PC-3 (cell line): ENCODE measurements at places on chromosomes 7 and 10.
A peak's percentile ranks its signal among the peaks of the same experiment; 100 is the strongest.

- DNase-seq: peak; percentile 8
Measured at GRCh38 chr10:107701943-107702342, 537.4 kb upstream of the SORCS1 start.

GRCh38 chr10:1289591-1289990 lies 233.4 kb downstream of the WDR37 start:
- no peak for DNase-seq

- no peak for DNase-seq
Measured at GRCh38 chr10:31296754-31297153, 22.3 kb upstream of the ZEB1 start.

- DNase-seq: no peak
Measured at GRCh38 chr7:54881816-54882520, 123.0 kb upstream of the SEC61G start.

GRCh38 chr10:110413903-110414547 lies 83.7 kb upstream of the DUSP5 start:
- no peak for DNase-seq

DNA sequence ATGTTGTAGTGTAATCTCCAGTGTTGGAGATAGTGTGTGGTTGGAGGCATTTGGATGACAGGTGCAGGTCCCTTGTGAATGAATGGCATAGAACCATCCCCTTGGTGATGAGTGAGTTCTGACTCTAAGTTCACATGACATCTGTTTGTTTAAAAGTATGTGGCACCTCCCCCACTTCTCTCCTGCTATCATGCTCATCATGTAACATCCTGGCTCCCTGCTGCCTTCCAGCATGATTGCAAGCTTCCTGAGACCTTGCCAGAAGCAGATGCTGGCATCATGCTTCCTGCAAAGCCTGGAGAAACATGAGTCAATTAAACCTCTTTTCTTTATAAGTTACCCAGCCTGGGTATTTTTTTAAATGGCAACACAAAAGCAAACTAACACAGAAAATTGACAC lies 499.0 kb upstream of the SEMA3D start:
- peak; percentile 77 for DNase-seq

DNA sequence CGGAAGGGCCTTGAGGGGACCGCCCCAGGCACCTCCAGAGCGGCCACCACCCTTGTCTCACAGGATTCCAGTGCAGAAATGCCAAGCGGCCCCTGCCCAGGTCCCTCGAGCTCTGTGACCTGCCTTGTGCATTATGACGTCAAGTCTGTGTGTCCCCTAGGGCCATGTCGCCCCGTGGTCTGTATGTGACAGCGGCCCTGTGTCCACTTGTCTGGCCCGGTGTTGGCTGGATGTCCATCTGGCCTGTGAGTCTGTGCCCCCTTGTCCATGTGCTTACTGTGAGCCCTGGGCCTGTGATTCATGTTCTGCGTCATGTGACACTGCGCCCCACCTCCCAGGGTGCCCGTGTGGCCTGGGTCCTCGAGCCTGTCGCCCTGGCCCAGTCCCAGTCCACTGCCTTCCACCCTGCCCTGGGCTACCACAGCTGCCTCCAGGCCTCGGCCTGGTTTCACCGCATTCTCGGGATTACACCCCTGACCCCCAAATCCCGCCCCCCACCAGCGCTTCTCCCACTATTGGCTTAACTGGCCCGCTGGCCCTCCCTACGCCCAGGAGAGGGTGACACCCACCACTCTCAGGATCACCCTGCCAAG lies 66.6 kb upstream of the ZNF722 start:
- DNase-seq: no peak

DNA sequence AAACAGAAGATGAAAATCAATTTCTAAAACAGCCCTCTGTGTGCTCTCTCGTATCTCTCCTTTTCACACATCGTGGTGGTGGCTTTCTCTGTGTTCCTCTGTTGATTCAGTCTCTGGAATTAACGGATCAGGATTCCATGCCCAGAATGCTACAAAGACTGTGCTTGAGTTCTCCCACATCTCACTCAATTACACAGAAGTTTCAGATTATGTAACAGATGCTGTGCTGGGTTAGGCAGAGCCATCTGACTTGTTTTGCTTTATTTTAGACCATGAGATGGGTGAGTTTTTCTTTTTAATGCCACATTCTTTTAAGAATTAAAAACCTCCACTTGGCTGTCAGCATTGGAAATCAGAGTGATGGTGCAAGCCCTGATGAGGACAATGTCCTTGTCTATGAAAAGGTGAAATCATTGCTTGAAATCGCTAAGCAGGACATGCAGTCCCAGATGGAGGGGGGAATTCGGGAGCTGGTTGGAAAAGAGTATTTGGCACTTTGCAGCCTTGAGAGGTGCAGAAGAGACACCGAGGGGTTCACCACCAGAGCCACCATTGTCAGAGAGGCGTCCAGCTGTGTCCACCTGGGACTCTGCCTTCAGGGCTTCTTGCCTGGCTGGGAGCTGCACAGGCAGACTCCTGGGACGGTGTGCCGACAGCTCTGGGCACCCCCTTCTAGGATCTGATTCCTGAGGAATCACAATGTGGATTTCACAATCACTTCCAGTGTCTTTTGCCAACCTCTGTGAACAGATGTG lies 80.4 kb downstream of the EGFR start:
- no peak for DNase-seq

- DNase-seq: peak; percentile 26
Measured at GRCh38 chr10:99859585-99859984, 77.1 kb downstream of the ABCC2 start.

DNA sequence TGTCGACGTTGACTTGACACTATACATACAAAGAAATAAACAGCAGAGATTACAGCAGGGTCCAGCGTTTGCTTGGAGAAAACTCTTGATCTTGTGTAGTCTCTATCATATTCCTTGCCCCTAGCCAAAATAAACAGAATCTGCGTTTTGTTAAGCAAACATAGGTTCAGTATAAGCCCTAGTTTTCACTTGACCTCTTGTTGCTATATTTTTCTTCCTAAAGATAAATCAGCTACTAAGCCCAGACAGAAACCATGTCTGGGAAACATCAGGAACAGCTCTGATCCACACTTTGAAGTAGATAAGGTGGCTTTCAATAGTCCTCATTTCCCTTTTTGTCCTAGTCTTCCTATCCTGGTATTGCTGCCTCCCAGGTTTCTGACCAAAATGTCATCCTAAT lies 328.2 kb upstream of the MAGI2 start:
- no peak for DNase-seq

DNA sequence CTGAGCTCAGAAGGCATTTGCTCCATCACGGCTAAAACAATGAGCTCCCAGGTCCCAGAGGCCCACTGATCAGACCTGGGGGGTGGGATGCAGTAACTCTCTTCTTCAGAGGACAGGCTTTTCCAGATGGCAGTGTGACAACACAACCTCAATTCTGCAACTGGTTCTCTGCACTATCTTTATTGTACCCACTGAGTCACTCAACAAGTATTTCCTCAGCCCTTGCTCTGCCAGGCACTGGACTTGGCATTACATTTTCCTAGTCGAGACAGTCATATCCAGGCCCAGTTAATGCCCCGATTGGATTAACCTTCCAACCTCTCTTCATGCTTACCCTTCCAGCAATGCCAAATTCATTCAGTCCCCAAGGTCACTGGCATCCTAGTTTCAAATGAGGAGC lies 72.6 kb downstream of the JAZF1 start:
- peak; percentile 75 for DNase-seq

GRCh38 chr10:34291466-34292193 lies 523.5 kb downstream of the PARD3 start:
- no peak for DNase-seq

- DNase-seq: peak; percentile 43
Measured at GRCh38 chr7:77306231-77307067, 106.8 kb upstream of the FGL2 start.

DNA sequence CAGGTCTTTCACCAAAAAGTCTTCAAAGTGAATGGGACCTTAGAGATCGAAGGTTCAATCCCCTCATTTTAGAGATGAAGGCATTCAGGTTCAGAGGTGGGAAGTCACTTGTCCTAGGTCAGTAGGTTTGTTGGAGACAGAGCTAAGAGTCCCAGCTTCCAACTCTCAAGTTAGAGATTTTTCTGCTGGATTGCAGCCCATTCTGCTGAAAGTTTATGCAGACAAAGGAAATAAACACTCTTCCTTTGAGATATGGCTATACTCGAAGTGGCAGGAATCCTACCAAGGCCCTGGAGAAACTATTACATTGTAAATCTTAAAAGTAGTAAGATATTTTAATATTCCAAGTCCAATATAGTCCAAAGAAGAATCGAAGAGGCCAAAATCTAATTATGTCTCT lies 64.4 kb downstream of the LYZL1 start:
- no peak for DNase-seq

GRCh38 chr7:27969346-27969745 lies 211.2 kb downstream of the JAZF1 start:
- DNase-seq: no peak

DNA sequence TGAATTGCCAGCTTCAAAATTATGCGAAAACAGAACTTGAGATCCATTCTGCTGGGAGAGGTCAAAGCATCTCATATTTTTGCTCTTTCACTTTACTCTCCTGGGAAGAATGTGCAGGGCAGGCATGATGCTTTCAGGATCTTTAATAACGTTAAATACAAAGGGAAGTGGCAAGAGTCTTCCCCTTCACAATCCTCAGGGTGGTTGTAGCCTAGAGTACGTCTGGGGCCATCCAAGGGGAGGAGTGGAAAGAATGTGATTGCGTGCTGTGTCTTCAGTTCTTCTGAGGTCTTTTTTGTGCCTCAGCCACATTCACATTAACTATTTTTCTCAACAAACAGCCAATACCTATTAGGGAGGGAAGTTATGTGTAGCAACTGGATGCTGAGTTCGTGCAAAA lies 207.3 kb downstream of the HGF start:
- DNase-seq: no peak

DNA sequence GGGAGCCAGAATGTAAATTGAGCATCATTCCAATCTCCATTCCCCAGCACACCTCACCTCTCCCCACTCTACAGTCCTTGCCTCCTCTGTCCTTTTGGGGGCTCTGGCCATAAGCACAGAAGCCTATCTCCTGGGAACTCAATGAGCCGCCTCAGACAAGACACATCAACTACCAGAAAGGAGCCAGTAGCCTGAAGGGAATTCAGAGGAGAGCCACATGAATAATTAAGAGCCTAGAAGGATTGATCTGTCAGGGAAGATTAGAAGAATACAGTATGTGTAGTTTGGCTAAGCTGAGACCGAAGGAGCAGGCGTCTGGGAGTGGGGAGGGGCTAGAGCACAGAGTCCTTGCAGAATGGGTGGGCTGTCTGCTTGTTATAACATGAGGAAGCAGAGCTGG lies 31.2 kb downstream of the FRMD4A start:
- DNase-seq: no peak

DNA sequence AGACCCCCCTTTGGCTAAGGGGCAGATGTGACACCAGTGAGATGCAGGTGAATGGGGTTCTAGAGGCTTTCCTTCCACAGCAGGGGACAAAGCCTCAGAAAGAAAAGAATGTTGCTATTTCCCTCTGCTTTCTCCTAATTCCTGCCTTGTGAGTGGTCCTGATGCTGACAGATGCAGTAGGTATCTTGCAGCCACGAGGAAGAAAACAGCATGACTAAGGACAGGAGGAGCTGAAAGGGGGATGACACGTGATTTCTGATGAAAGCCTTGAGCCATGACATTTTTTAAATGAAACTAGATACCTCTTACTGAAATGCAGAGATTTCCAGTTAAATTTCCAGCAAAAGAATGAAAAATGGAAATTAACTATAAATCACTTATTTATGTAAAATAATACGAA lies 92.4 kb downstream of the C1GALT1 start:
- no peak for DNase-seq

GRCh38 chr7:82609746-82610145 lies 166.2 kb upstream of the CACNA2D1 start:
- no peak for DNase-seq

DNA sequence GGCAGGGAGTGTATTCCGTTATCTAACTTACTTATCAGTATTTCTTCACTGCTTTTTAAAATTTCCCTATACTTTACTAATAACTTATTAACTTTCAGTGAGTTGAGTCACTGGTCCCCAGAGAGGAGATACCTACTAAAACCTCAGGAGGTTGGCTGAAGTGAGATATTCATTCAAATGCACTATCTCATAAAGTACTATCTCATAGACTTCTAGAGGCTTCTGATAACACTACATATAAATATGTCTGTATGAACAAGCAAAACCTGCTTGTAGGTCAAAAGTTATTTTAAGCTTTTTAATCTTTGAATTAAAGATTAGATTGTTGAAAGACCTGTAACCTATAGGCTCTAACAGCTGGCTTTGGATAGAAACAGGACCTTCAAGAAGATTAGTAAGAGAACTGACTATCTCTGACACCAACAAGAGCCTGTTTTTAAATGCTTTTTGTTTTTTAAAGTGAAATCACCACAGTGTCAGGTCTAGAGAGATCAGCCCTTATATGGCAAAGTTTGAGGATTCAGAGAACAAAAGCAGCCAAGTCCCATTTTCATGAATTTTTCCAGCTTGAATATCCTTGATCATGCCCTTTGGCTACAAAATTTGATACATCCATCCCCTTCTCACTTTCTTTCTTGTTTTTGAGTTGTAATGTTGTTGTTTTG lies 242.2 kb downstream of the ARL4A start:
- DNase-seq: no peak

- DNase-seq: no peak
Measured at GRCh38 chr10:79311581-79312407, 35.5 kb upstream of the PPIF start.

GRCh38 chr10:49398986-49399385 lies 3.1 kb upstream of the DRGX start:
- no peak for DNase-seq

DNA sequence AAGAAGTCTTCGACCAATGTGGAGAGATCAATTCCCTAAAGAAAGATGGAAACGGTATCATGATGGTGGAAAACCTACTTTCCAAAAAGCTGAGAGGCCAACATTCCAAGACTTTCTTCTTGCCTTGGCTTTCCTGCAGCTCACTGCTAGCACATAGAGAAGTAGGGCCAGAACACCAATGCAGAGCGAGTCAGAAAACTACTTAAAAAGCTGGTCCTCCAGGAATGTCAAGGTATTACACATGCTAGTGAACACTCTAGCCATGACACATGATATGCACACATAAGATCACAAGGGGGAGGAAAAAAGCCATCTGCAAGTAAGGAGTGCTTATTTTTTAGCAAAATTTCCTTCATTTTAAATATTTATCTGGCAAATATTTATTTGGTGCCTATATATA lies 22.7 kb downstream of the GPAM start:
- no peak for DNase-seq

DNA sequence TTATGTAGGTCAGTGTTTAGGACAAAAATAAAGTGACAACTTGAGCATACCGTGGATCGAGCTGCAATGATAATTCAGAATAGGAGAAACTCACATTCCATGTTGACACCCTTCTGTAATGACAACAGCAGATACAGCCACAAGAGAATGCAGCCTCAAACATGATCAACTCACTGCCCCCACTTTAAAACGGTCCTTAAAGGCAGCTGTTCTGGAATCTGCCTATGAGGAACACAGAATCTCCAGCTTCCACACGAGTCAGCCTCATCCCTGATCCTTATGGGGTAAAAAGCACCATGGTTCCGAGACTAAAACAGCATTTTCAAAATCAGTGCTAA lies 32.5 kb upstream of the DAGLB start:
- DNase-seq: no peak

GRCh38 chr7:65287023-65287422 lies 86.6 kb upstream of the ZNF92 start:
- DNase-seq: no peak

GRCh38 chr7:31271641-31272405 lies 68.7 kb downstream of the NEUROD6 start:
- DNase-seq: no peak
